SW480 (cell line): ENCODE measurements at places on chromosomes 1 and 21.
A peak's percentile ranks its signal among the peaks of the same experiment; 100 is the strongest.

- DNase-seq = no peak
Measured at GRCh38 chr1:27535386-27535785, 45.4 kb upstream of the WASF2 start.

DNA sequence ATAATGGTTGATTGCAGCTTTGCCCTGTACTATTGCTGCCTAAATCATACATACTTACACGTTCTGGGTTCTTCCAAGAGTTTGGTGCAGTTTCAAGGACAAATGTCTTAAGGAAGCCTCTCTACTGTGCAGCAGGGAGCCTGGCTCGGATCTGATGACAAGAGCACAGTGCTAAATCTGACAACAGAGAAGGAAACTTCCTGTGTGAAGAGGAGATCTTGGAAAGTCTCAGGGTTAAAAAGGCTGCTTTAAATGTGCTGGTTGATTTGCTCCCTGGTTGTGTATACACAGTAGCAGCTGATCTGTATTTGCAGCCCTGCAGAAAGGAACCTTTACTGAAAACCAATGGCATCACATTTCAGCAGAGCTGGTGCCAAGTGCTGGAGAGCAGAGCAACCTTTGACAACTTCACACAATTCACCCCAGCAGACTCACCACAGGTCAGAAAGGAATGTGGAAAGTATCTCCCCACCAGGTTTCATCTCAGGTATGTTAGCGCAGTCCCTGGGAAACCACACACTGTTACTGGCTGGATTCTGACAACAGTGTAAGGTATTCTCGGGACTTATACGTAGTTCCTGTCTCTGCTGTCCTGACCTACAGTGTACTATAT is 355.0 kb upstream of the ESRRG start:
- peak; percentile 49 for DNase-seq

DNA sequence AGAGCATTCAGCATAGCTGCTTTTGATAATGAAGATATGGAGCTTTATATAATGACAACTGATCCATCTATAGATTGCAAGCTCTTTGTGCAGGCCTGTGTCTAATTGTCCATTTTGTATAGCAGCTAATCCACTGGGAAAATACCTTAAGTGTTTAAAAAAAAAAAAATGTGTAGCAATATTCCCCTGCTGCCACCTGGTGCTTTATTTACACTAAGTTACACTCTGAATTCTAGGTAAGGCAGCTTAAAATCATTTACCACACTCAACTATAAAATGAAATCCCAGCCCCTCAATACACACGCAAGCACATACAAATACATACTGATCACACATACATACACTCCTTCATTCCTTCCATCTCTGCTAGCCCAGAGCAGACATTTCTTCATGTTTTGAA is 49.1 kb upstream of the BCL9 start:
- peak; percentile 4 for DNase-seq

DNA sequence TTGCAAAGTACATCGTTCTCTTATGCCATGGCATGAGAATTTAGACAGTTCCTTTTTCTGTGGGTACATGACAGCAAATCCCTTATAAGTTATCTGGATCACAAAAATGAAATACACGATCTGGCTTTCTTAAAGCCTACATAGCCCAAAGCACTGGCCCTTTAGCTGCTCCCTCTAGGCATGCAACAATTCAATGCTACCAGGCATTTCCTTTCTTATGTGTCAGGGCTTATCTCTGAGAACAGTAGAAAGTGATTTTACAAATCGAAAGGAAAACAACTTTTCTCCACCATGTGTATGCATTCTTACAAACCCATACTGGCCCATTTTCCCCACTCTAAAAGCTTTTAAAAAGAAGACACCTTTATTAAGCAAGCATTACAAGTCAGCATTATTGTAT is 139.7 kb downstream of the GRIK1 start:
- no peak for DNase-seq

DNA sequence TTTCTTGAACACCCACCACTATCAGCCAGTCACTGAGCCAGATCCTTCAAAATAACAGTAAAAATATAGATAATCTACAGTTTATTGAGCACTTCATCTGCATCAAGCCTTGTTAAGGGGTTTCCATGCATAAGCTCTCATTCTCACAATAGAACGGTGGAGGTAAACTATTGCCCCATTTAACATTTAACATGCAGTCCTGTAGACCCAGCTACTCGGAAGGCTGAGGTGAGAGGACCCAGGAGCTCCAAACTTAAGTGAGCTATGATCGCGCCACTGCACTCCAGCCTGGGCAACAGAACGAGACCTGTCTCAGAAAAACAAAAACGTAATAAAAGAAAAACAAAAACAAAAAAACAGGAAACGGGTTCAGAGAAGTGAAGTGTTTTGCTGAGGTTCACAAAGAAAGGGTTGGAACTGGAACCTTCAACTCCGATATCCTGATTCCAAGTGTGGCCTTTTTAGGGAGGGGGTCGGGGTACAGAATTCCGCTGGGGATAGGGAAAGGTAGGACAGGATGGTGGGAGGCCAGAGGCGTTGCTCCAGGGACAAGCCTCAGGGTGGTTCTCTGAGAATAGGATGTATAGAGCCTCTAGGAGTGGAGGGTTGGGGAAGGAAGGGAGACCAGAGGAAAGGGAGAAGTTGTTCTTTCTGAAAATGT is 11.6 kb upstream of the SESN2 start:
- DNase-seq = no peak

DNA sequence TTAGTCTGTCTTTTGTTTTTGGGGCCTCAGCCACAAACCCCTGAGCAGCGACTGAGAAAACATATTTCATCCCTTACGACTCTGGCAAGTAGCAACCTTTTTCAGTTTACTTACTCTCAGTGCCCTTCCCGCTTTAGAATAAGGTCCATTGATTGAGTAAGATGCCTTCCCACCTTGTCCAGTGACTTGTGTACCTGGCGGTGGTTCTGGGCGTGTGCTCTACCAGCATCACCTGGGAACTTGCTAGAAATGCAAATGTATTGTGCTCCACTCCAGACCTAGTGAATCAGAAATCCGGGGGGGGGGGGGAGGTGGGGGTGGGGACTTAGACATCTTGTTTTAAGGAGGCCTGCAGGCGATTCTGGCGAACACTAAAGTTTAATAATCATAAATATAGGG is 72.1 kb downstream of the S1PR1 start:
- DNase-seq = peak; percentile 46

GRCh38 chr1:51000651-51001050 is 30.6 kb downstream of the CDKN2C start:
- no peak for DNase-seq

- DNase-seq = no peak
Measured at GRCh38 chr1:18978706-18979105, 22.2 kb upstream of the IFFO2 start.

- no peak for DNase-seq
Measured at GRCh38 chr1:28328228-28328648, 602 bp upstream of the MED18 start.

GRCh38 chr1:220956501-220957232 is 77.4 kb downstream of the HLX start:
- no peak for DNase-seq

GRCh38 chr21:34687065-34687464 is 18.3 kb downstream of the CLIC6 start:
- DNase-seq = no peak

GRCh38 chr1:4322881-4323280 is 331.5 kb upstream of the AJAP1 start:
- DNase-seq = no peak

DNA sequence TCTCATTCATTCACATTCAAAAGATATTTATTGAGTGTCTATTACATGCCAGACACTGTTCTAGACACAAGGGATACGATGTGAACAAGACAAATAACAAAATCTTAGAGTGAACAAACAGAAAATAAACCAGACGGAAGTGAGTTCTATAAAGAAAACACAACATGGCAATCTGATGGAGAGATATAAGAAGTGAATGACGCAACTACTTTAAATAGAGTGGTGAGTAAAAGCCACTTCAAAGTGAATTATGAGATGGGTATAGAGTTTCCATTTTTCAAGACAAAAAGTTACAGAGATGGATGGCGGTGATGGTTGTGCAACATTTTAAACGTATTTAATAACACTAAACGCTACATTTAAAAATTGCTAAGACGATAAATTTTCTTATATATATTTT is 75.4 kb downstream of the CEP170 start:
- DNase-seq = no peak

DNA sequence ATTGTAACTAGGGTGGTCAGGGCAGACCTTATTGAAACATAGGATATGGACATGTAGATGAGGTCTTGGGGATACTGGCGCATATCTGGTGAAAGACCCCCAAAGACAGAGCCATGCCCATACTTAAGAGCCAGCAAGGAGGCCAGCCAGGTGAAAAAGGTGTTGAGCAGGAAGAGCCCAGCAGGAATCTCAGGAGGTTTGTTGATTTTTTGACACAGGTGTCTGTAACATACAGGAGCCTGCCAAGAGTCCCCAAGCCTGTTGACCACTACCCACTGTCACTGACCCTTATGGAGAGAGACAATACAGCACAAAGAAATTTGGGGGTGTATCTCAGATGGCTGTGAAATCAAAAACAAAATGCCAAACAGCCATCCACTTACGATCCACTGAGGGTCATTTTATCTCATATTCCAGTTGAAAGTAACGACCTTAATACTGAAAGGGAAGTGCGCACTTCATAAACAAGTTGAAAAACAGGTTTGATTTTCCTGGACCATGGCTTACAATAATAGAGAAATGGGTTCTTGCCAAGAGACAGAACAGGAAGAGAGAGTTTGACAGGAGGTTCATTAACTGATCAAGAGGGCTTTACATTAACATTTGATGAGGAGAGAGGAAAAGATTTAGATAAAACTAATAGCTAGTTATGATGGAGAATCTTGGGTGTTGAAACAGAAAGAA is 163.6 kb downstream of the GLUL start:
- no peak for DNase-seq

DNA sequence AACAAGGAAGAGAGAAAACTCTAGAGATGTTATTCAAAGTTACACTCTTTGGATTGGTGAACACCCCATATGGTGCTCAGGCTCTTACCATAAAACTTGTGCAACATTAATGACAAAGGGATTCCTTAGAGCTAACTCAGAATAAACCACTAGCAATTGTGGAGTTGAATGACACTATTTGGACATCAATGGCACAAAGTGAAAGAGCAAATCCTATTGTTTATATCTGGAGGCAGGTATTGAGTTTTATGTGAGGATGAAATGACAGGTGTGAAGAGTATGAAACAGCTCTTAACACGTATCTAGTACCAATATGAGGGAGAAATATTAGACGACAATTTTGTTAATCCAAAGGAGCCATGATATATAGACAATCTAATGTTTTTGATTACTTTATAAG is 584.9 kb upstream of the PBX1 start:
- peak; percentile 2 for DNase-seq

- no peak for DNase-seq
Measured at GRCh38 chr1:40095806-40096205, 1.2 kb downstream of the PPT1 start.

DNA sequence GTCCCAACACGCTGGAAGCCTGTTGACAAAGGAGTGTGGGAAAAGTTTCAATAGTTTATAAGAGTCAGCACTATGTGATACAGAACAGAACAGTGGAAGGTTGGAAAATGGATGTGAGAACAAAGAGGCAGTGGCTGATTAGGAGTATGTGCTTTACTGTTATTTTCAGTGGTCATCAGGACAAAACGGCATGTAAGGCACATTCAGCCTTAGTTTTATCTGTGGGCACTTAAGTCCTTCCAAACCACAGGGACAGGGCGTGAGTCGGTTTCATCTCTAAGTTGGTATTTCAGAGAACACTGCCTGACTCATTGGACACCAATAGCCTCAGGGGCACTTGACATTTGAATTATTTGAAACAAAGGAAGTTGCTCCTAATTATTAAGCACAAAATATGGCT is 306.9 kb downstream of the ASTN1 start:
- no peak for DNase-seq

- no peak for DNase-seq
Measured at GRCh38 chr1:200107004-200107470, 79.5 kb downstream of the NR5A2 start.

DNA sequence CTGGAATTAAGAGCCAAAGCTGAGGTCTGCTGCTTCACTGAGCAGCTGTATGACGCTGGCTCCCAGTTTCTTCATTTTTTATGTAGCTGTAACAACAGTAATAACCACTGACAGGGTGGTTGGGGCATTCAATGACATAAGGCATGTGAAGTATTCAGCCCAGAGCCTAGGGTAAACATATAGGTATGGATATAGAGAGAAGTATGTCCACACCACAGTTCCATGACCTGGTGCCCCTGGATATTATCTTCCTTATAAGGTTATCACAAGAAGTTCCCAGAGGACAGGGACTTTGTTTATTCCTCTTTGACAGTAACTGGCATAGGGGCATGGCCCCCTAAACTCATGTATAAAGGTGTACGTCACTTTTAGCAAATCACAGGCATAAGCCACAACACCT is 14.7 kb downstream of the RAB42 start:
- DNase-seq = no peak

GRCh38 chr1:199561334-199561733 is 466.2 kb upstream of the NR5A2 start:
- DNase-seq = no peak

DNA sequence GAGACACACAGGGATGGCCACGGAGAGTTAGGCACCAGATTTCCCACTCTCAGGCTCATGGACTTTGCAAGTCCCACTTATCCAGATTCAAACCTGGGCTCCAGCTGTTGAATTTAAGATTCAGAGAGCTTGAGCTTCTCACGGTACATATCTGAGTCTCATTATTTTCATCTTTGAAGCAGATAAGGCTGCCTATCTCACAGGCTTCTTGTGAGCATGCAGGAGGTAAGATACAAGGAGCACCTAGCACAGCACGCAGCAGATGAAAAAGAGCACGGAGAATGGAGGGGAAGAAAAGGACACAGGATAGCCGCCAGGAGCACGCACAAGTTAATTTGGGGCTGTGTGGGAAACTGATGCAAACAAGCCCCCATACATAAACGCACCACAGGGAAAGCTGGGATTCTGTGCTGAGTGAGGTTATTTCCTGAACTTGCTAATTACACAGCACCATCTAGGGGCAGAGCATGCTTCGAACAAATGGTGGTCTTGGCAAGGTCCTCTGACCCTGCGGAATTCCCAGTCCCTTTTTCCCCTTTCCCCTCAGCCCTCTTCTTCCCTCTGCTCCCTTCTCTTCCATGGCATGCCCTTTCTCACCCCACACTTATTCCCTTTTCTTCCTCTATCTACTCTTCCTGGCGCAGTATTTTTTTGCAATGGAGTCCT is 134.7 kb upstream of the VANGL1 start:
- DNase-seq = peak; percentile 22

DNA sequence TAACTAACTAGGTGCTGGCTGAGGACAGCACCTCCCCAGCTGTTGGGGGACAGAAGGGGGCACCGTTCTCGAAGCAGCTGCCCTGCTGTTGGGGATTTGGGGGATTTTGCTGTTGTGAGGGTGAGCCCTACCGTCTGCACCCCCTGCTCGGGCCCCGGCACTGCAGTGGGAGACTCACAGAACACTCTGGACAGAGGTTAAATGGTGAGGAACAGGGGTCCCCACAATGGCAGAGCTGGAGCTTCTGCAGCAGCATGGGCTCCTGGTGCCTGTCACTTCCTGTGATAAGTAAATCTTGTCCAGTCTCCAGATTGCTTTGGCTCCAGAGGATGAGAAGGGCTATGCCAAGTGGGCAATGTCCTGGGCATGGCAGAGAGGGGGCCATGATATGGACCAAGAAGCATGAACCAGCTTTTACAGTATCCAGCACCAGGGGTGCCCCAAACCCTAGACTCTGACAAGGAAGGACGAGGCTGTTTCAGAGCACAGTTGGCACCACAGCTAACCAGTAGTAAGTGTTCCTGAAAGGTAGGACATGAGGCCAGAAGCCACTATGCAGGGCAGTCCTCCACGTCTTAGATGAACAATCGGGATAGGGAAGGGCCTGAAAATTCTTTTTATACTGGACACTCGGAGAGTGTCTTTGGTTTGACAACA is 365.1 kb upstream of the VAMP3 start:
- DNase-seq = no peak
